Bronchial epithelial cell (primary cell): ENCODE measurements at places on chromosomes 1 and 21.

- no peak for DNase-seq
Measured at GRCh38 chr1:191290441-191290840, 812.8 kb upstream of the BRINP3 start.

GRCh38 chr21:33393348-33393747 lies 9.9 kb upstream of the IFNGR2 start:
- no peak for DNase-seq

- DNase-seq: no peak
Measured at GRCh38 chr1:27372808-27373690, 1.6 kb downstream of the FCN3 start.

DNA sequence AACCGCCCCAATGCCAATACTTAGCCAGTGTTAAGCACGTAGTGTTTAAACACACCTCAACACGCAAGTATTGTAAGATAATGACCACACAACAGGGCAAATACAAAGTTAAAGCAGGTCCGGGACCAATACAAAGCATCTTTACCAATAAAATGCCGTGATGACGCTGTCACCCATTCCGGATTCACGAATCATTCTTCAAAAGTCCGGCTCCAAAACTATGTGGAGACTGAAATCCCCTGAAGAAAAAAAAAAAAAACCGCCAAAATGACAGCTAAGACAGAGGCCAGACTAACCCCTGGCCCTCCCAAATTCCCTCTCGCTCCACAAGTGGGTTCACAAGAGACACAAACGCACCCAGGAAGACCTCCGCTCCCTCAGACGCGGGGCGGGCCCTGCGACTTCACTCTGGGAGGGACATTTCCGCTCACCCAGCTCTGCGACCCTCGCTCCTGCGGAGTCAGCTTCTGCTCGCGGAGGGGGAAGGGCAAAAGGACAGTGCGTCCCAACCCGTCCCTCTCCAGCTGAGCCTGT lies 625 bp upstream of the DARS2 start:
- DNase-seq: peak; percentile 29

- DNase-seq: peak; percentile 40
Measured at GRCh38 chr1:245771511-245772281, 616.9 kb downstream of the KIF26B start.

- DNase-seq: peak; percentile 93
Measured at GRCh38 chr1:159015440-159015909, 5.8 kb downstream of the IFI16 start.
